ENCODE measurements at places on chromosomes 6 and 20.

DNA sequence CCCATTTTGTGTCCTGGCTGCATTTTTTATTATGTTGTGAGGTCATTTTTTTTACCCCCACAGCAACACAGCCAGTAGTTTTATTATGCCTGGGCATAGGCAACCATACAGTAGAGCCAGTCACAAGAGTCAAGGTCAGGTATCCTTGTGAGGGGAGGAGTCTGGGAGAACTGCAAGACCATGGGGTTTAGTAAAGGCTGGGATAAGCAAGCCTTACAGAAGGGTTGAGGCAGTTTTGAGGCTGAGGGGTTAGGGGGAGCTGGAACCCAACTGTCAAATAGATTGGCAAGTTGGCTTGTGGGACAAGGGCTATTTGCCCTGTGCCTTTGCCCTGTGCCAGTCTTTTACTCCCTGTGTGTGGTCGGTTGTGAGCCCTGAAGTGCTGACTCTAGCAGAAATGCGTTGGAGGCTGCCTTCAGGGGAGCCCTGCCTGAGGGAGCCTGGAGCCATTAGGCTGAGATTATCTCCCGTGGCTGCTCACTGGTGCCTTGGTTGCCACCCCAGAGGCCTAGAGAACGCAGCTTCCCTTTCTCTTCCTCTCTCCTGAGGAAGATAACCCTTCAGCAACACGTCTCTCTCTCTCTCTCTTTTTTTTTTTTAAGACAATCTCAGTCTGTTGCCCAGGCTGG lies 31.1 kb downstream of the RALY start:
- no peak for DNase-seq

DNA sequence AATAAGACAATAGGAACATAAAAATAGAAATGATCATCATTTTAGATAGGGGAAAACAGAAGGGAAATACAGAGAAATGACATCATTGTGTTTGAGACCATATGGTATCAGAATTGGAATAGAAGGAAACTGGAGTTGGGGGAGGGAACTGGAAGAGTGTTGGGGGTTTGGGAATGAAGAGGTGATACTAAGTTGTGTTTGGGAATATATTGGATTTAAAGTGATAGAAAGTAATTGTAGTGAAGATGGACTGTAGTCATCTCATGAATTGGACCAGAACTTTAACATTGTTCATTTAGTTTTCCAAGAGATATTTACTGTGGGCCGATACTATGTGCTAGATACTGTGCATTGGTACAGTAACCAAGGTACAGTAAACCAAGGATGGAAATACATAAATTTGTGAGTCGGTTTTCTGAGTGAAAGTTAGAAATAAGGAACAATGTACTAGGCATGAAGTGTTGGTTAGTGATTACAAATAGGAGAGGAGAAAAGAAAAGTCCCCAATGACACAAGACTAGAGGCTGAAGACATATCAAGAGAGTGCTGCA lies 32.3 kb downstream of the KCNQ5 start:
- no peak for DNase-seq

GRCh38 chr6:4185419-4185818 lies 50.0 kb upstream of the ECI2 start:
- DNase-seq: no peak

DNA sequence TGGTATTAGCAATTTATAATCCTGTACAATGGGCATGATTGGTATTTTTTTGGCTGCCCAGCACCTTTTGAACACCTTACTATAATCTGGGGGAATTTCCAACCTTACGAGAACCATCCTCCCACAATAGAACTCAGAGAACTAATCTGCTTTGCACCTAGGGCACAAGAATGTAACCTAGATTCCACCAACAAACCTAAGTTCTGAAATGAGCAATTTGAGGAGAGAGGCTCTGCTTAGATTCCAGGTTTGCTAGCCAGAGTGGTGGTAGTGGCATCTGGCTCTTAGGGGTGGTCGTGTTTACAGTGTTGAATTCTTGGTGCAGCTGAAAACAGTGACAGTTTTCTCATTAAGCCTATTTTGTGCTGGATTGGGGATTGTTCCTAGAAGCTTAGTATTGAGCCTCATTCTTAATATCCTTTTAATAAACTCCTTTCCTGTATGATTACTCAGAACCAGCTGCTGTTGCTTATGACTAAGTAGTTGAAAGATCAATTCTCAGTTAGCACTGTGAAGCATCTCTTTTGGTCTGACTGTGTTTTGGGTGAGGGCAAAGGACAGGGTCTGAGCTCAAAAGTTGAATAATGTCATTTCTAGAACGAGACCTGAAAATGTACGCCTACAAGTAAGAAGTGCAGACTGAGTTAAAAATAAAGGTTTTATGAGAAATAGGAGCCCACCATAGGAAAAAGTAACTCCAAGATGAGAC lies 385.6 kb downstream of the CDKAL1 start:
- no peak for DNase-seq

DNA sequence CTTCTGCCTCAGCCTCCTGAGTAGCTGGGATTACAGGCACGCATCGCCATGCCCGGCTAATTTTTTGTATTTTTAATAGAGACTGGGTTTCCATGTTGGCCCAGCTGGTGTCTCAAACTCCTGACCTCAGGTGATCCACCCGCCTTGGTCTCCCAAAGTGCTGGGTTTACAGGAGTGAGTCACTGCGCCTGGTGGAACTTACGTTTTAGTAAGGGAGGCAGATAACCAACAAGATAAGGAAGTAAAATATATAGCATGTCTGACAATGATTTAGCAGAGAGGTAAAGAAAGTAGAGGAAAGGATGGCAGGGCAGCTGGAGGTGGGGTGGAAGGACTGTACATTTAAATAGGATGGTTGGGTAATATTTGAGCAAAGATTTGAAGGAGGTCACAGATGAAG lies 12.8 kb upstream of the MYMX start:
- DNase-seq: no peak

GRCh38 chr6:138428944-138429598 lies 25.0 kb downstream of the HEBP2 start:
- DNase-seq: peak; percentile 66

- peak; percentile 60 for DNase-seq
Measured at GRCh38 chr6:14734416-14735340, 511.2 kb upstream of the JARID2 start.

DNA sequence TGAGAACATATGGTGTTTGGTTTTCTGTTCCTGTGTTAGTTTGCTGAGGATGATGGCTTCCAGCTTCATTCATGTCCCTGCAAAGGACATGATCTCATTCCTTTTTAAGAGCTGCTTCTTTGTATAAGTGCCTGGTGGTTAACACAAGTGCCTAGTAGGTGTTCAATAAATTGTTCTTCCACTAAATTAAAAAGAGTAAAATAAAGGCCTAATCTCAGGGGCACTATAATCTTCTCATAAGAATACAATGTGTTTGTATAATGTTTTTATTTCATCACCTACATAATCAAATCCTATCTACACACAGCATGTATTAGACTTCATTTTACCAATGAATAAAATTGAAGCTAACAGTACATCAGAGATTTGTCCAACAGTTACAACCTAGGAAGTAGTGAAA lies 252.7 kb downstream of the KHDC1L start:
- DNase-seq: no peak

DNA sequence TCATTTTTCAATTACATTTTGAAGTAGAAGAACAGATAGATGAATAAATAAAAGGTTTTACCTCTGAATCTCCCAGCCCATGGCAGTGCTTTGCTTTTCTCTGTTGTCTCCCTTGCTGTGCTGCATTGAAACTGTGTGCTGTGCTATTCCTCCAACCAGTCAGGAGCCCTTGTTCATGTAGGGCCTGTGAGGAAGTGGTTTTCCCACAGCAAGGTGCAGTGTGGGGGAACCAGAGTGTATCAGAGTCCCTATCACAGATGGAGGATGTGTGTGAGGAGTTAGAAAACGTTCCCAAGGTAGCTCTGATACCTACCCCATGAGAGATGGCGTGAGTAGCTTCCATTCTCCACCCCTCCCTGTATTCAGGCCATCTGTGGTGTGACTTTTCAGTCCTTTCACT lies 72.8 kb upstream of the RALGAPA2 start:
- no peak for DNase-seq

DNA sequence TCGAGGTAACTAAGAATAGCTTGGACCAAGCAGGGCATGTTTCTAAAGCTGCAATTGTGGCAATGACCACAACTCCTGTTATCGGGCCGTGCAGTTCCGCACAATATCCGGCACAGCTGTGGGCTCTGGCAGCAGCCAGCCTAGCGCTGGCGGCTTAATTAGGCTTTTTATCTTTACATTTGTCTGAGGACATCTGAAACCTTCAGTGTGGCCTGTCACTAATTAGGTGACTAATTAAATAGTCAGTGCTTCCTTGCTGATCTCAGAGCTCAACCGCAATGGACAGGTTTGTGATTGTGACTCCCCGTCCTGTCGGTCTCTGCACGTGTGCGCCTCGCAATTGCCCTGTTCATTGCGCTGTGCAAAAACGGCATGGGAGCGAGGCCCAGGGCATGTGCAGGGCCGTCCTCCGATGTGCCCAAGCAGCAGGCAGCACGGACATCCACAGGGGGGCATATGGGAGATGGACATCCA lies 134.8 kb upstream of the INSM1 start:
- no peak for DNase-seq

- peak; percentile 62 for DNase-seq
Measured at GRCh38 chr20:667351-668034, 8.1 kb downstream of the SCRT2 start.

- DNase-seq: no peak
Measured at GRCh38 chr6:14252271-14252850, 134.8 kb downstream of the CD83 start.

DNA sequence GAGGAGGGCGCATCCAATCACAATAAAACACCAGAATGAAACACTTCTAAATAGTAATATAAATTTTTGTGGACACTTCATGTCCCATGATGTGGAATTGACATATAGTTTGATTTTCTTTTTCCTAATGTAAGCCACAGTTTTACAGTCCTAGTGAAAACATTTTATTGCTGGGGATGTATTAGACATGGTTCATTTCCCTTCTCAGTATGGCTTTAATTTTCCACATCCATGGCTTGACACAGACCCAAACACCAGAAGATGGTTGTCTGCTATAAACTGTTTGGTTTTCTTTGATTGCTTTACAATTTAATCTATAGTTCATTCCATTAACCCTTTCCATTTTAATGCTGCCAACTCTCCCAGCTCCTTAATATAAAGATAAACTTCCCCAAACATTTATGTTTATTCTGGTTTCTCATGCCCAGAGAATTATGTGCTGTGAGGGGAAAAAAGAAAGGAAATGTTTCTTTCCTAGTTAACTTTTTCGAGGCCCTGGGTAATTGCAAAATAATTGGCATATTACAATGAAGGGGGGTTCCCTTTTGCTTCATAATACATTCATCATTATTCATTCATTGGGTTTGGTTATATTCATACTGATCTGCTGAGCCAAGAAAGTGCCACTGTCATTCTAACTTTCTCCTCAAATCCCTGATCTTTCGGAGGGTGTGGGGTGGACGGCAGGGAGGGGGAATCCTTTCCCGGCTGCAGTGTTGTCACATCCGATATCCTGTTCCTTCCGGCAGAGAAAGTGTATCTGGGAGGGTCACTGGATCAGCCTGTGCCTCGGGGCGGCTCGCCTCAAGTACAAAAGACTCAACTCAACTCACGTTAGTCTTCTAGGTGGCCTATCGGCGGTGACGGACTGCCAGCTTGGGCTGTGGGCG lies 127.6 kb upstream of the TFAP2D start:
- DNase-seq: no peak

DNA sequence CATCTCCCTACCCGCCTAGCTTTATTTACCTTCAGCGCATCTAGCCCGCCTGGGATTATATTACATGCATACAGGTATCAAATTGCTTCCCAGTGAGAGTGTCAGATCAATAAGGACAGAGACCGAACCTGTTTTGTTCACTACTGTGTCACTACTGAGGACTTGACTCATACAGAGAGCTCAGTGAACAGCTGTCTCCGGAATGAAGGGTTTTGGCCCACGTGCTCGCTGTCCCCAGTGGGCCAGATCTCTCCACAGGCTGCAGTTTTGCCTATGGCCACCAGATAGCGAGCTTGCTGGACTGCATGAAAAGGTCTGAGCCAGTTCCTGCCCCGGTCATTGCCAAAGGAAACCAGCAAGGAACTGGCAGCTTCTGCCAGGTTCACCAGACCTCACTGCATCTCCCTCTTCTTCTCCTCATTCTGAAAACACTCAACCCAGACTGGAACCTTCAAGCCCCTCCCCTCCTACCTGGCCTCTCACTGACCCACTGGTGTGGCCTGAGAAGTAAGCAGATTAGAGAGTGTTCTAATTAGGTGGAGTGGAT lies 150.8 kb downstream of the ZMYND8 start:
- no peak for DNase-seq

DNA sequence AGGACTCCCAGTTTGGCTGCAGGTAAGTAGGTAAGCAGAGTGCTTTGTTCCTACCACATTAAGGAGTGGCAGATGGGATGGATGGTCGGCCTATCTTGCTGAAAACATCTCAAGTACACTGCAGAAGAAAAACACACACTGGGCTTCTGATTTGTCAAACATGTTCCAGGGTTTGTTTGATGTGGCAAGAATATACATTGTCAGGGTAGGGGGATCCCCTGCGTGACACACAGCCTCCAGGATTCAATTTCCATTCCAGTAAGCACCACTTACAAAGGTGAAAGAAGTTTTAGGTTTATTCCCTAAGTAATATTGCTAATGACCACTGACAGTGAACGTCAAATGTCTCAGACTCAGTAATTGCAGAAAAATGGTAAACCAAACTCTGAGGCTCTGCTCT lies 26.0 kb upstream of the KIF16B start:
- no peak for DNase-seq

DNA sequence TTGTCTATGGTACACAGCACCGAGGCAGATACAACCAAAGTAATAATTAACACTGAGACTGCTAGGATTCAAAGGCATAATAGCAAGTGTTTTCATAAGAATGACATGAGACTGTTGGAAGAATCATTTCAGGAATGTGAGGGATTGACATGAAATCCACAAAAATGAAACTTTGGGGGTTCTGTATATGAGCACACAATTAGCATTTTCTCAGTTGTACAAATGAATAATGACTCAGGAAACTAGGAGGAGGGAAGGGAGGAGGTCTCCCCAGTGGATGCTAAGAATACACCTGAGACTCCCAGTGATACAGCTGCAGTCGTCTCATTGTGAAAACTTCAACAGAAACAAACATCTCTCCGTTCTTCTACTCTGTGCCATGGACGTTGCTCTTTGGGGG lies 428.4 kb upstream of the PLCB4 start:
- no peak for DNase-seq

DNA sequence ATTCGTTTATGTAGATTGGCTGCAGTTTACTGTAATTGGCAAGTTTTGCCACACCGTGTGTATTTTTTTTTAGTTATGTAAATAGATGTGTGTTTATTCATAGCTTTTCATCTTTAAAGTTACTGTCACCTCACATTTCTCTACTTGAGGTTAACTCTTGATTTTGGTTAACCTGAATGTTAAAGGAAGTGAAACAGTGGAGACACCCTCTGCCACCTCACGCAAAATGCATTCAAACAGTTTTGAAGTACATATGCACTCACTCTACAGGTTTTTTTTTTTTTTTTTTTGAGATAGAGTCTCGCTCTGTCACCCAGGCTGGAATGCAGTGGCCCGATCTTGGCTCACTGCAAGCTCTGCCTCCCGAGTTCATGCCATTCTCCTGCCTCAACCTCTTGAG lies 17.7 kb downstream of the OR2A4 start:
- DNase-seq: no peak

All from CD4-positive, alpha-beta T cell treated with Interleukin-15 for 4 hours (primary cell).